ENCODE measurements at places on chromosomes 7 and 10.

DNA sequence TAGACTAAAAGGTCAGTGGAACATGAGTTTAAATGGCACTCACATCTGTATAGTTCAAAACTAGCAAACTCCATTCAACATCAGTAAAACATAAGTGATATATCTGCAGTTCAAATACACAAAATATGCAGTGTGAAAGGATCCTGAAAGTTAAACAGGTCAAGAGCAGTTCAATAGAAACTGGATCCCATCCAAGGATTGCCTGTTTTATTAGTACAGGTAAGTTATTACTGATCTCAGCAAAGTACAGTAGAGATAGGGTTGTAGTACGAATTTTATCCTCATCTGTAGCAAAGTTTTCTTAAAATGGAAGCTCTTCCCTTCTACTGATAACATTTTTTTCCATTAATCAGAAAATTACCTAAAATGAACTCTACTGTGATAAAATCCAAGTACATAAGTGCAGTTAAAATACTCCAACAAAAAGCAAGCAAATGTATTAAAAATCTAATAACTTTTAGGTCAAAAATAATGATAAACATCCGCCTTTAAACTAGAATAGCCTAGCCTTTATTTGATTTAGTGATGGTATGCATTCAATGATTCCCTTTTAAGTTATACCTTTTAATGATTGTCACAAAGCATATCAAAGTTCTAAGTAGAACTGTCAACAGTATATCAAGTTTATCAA is 2.2 kb downstream of the ZNF800 start:
- DNase-seq, result no peak

DNA sequence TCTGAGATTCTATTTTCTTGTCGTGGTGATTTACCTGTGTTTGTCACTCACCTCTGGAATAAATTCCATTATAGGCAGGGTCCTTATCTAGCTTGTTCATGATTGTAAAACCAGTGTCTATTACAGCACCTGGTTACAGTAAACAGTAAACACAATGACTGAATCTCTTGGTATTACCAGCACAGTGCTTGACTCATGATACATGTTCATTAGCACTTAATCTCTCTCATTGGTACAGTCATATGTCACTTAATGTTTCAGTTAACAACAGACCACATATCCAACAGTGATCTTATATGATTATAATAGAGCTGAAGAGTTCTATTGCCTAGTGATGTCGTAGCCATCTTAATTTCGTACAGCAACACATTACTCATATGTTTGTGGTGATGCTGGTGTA is 1.6 kb upstream of the TASOR2 start:
- DNase-seq, result no peak

GRCh38 chr7:91164506-91164905 is 99.7 kb upstream of the FZD1 start:
- no peak for DNase-seq

- DNase-seq, result no peak
These were observed 1016.4 kb upstream of the KCND2 start for GRCh38 chr7:119256446-119257131.

GRCh38 chr10:80144696-80145131 is 12.2 kb downstream of the PLAC9 start:
- peak; percentile 28 for DNase-seq

- DNase-seq, result no peak
These were observed 218.5 kb upstream of the MKLN1 start for GRCh38 chr7:131109011-131109758.
